Pancreas (tissue), 10 donors: ENCODE measurements at places on chromosomes 6 and 20.

DNA sequence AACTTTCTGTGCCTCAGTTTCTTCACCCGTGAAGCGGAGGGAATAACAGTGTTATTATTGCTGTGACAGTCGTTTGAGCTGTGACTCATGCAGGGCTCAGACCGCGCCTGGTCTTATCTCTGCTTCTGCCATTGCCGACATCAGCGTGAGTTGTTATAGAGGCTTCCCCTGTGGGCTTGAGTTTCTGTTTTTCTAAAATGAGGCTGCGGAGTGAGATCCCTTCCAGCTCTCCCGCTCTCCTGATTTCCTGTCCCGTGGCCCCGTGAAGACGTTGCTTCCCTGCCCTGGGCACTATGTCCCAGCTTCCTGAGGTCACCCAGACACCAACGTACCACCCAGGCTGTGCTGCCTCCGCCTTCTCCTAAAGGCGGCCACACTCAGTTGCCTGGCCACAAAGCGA, 278.5 kb downstream of the BMP7 start:
- DNase-seq, result no peak

GRCh38 chr6:6741264-6741663, 152.7 kb downstream of the LY86 start:
- no peak for DNase-seq

- DNase-seq, result no peak
Observed at GRCh38 chr6:160421854-160422253, 73.7 kb downstream of the SLC22A3 start.

DNA sequence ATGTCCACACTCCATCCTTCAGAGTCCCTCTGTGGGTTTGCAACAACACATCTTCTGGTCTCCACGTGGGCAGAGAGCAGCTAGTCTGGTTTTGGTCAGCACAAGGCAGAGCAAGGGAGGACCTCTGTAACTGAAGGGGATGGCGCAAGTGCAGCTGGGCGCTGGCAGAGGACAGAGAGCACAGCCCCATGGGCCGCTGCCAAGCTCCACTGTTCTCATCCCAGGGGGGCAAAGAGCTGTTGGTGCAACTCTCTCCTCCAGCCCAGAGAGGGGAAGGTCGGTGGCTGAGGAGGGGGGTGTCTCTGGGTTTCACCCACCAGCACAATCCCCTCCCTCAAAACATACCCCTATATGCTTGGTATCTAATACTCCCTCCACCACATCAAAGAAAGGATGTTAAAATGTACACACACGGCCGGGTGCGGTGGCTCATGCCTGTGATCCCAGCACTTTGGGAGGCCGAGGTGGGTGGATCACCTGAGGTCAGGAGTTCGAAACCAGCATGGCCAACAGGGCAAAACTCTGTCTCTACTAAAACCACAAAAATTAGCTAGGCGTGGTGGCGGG, 9.1 kb downstream of the ATP9A start:
- DNase-seq, result peak; percentile 41

DNA sequence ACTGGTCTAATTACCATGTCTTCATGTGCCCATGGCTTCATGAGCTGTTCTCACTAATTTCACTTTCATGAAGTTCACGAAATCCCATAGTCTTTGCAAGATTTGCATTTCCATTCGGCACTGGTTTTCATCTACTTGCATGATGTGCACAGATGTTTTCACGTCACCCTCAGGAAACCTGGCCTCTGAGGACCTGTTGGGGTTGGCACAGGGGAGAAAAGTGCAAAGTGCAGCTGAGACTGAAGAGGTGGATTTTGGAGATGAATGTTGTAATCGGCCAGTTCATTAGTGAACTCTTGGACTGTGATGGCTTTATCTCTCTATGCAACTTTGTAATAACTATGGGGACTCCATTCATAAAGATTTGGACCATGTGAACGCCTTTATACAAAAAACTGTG, 80.2 kb upstream of the SULF2 start:
- DNase-seq, result no peak

DNA sequence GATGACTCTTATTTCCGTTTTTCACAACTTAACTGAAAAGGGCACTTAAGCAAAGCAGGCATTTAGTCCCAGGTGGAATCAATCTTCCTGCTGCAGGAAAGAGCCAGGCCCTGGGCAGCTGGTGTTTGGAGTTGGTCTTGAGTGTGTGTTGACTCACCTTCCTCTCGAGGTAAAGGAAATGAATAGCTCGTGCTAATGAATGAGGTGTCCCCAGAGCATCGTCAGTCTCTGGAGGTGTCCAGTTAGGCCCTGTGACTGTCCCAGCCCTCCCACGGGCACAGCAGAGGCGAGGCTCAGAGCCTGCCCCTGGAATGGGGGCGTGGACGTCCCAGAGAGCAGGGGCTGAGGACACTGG, 277.7 kb downstream of the NRN1 start:
- DNase-seq, result no peak

GRCh38 chr6:21556968-21557721, 36.4 kb upstream of the SOX4 start:
- no peak for DNase-seq

- DNase-seq, result no peak
Observed at GRCh38 chr20:63004607-63005364, 2.0 kb downstream of the BHLHE23 start.

DNA sequence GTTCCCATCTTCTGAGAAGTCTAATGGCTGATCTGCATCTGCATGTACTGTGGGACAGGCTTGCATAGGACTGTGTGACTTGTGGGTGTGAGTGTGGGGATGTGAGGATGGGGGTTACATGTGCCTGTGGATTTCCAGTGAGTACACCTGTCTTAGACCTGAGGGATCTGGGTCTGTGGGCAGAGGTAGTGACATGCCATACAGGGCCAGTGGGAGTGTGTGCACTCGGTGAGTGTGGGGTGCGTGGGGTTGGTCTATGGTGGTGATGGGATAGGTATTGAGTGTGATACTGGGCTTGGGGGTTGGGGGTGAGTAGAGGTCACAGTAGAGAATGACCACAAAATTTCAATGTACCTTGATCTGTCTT, 41.7 kb downstream of the VEGFA start:
- DNase-seq, result no peak

DNA sequence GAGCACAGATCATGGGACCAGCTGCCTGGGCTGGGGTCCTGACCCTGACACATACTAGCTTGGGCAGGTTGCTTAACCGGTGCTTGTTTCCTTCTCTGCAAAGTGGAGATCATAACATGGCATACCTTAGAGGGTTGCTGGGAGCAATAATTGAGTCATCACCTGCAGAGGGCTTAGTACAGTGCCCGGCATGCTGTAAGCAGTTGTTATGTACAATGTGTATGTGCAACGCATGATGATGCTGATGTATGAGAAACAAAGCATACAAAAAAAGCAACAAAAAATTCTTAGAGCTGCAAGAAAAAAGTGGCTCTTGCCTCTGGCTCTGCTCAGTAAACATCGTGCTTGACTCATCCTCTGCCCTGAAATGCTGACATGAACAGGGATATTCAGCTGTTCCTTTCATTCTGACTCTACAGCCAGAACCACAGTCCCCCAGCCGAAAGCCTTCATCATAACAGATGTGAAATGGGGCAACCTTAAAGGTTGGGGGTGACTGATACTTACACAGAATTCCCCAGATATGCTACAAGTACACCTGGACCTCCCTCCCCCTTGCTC, 91.7 kb downstream of the CLIC5 start:
- DNase-seq, result no peak

- DNase-seq, result no peak
Observed at GRCh38 chr6:106890447-106890846, 84.1 kb downstream of the CD24 start.

DNA sequence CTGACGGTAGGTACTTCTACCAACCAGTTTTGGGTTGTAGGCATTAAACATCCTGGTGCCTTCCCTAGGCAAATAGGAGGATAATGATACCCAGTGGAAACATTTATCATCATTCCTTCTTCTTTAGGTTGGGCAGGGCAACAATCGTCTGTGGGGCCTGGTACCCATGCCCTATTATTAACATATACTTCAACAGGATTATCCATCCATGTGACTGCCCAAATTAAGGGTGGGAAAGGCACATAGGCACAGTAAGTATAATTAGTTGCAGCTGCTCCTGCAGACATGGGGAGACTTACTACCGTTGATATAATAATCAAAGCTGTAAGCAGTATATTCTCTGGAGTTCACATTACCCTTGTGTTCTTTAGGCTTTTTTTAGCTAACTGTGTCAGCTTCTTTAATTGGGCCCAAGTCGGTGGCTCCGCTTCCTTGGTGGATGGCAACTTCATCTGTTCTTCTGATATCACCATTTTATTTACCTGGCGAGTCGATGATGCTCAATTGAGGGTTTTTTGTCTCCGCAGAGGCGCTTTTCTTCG, 16.8 kb downstream of the RPL7L1 start:
- DNase-seq, result no peak
